ENCODE measurements at places on chromosomes 11 and 22.

DNA sequence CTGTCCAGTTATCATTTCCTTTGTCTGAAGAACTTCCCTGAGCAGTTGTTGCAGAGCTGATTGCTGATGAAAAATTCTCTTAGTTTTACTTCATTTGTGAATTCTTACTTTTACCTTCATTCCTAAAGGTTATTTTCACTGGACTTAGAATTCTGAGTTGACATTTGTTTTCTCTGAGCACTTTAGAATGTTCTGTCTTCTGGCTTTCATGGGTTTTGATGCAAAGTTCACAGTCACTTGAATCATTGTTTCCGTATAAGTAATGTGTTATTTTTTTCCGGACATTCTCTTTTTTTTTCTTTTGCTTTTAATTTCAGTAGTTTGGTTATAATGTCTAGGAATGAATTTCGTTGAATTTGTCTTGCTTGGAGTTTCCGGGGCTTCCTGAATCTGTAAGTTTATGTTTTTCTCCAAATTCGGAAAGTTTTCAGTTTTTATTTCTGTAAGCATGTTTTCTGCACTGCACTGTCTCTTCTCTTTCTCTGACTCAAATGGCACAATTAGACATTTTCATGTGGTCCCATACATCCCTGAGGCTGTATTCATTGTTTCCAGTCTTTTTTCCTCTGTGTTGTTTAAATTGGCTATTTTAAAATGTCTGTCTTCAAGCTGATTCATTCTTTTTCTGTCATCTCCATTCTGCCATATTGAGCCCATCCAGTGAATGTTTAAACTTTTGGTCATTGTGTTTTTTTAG, 68.5 kb upstream of the NARS2 start:
- DNase-seq: no peak

GRCh38 chr11:31967404-31968130, 123.3 kb upstream of the RCN1 start:
- no peak for DNase-seq

GRCh38 chr11:14748090-14748489, 104.5 kb downstream of the PDE3B start:
- DNase-seq: no peak

- no peak for DNase-seq
These were observed 14.7 kb downstream of the TBC1D10A start for GRCh38 chr22:30312053-30312452.

DNA sequence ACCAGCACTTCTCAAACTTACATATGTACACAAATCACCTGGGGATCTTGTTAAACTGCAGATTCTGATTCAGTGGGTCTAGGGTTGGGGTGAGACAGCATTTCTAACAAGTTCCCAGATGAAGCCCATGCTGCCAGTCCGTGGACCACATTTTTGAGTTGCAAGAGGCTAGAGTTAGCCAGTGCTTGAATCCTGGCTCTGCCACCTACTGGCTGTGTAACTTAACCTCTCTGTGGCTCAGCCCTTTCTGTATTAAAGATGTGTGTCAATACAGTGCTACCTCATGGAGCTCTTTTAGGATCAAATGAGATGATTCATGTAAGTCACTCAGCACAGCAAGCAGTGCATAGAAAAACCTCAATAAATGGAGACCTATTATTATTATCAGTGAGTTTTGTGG, 90.2 kb upstream of the ISX start:
- DNase-seq: no peak

DNA sequence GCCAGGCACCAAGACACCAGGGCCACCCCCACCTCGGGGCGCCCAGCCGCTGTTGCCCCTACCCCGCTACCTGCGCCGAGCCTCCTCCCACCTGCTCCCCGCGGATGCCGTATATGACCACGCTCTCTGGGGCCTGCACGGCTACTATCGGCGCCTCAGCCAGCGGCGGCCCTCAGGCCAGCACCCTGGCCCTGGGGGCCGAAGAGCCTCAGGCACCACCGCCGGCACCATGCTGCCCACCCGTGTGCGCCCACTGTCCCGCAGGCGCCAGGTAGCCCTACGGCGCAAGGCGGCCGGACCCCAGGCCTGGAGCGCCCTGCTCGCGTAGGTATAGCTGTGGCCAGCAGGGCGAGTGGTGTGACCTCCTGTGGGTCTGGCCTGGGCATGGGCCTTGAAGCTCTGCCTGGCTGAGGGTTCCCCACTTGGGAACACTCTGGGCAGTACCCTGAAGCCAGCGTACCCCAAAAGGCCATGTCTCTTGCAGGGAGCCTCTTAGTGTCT, 14.8 kb upstream of the MDK start:
- no peak for DNase-seq

GRCh38 chr11:76321820-76322524, 59.0 kb downstream of the THAP12 start:
- no peak for DNase-seq

DNA sequence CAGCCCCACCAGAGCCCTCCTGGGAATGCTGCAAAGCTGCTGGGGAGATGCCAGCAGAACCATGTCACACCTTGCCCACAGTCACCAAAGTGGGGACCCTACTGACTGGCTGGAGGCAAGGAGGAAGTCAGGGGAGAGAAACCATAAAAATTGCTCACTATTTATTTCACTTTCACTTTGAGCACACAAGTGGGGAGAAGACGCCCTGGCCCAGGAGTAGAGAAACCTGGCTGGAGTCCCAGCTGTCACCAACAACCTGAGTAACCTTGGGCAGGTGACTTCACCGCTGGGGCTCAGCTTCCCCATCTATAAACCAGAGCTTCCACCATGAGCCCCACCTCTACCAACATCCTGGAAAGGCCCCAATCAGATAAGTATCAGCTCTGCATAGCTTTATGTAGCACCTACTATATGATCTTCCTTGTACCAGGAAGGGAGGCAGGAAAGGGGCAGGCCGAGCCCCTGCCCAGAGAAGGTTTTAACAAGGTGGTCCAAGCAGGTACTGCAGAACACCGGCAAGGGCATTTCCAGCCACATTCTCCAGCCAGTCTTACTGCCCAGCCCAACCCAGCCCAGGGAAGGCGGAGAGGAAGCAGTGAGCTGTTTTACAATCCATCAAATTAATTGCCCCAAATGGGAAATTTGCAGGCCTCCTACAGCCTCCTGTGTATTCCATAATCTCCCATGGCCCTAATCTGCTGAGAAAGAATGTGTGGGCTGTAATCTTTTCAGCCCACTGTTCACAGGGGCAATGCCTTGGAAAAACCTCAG, 27.6 kb downstream of the PLEKHA7 start:
- DNase-seq: no peak

GRCh38 chr11:63919267-63920125, 2.5 kb upstream of the RCOR2 start:
- DNase-seq: no peak

DNA sequence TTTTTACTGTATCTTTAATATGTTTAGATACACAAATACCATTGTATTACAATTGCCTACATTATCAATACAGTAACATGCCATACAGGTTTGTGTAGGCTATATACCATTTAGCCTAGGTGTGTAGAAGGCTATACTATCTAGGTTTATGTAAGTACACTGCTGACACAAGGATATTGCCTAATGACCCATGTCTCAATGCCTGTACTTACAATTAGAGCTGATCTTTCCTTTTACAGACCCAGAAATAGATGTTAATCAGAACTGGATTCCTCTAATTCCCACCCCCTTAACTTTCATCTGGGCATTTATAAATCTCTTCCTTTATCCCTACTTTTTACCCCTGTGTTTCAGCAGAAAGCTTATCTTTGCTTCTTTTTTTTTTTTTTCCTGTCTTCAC, 229.5 kb downstream of the METTL15 start:
- DNase-seq: no peak

Data from AG04449 (cell line).